Activated naive CD4-positive, alpha-beta T cell (primary cell): ENCODE measurements at places on chromosomes 7 and 10.
A peak's percentile ranks its signal among the peaks of the same experiment; 100 is the strongest.

DNA sequence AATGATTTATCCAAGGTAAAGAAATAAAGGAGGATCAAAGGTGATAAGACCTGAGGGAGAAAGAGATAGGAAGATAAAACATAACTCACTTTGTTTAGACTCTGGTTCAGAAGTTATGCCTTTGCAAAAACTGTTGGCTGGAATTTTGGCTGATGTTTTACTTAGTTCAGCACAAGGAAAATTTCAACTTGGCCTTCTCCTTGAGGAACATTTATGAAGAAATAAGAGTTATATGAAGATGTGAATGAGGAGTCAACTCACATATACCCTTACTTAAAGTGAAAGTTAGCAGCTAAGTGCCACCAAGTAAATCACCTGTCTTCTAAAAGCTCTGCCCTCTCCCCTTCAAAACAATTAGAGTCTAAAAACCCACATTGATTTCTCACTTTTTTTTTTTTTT, 39.7 kb upstream of the COL1A2 start:
- no peak for DNase-seq

DNA sequence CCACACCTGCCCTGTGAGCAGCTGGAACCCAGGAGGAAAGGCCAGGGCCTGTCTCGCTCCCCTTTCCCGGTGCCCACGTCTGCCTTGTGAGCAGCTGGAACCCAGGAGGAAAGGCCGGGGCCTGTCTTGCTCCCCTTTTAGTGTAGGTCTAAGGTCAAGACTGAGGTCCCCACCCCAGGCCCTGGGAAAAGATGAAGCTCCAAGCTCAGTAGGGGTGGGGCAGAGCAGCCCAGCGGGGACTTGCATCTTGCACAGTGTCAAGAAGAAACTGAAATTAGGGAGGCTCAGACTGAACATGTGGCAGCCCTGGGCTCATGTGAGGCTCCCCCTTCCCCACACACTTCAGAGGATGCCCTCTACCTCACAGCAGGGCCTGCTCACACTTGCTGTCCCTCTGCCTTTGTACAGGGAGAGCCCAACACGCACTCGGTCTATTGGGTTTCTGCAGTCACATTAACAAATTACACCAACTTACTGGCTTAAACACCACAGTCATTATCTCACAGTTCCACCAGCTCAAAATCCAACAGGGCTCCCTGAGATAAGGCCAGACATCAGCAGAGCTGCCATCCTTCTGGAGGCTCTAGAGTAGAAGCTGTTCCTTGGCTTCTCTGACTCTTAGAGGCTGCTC, 12.4 kb downstream of the POLL start:
- DNase-seq = no peak

GRCh38 chr10:24622781-24623301, 100.8 kb downstream of the ARHGAP21 start:
- no peak for DNase-seq

- no peak for DNase-seq
These were observed 151.0 kb upstream of the FRMD4A start for GRCh38 chr10:14481752-14482151.

DNA sequence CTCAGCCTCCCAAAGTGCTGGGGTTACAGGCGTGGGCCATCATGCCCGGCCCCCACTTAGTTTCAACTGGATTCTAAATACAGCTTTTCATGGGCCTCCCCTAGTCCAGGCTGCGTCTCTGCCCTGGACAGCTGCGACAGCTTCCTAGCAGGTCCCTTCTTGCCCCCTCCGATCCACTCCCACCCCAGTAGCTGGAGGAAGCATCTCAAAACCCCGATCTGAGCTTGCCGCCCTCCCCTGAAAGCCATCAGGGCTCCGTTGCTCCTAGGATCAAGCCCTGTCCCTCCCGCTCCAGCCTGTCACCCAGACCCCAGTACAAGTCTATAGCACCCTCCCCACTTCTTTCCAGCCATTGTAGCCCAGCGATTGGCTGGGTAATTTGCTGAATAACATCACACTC, 64.5 kb downstream of the VWA2 start:
- DNase-seq = no peak

DNA sequence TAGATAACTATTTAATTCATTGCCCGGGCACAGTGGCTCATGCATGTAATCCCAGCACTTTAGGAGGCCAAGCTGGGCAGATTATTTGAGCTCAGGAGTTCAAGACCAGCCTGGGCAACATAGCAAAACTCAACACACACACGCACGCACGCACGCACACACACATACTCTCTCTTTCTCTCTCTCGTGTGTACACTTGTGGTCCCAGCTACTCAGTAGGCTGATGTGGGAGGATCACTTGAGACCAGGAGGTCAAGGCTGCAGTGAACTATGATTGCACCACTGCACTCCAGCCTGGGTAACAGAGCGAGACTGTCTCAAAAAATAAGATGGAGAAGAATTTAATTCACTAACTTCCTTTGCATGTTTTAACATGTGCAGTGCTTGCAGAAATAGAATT, 38.1 kb downstream of the PTPN12 start:
- DNase-seq = no peak

GRCh38 chr10:7409045-7409731, 1.6 kb downstream of the SFMBT2 start:
- peak; percentile 16 for DNase-seq

GRCh38 chr7:144786079-144786478, 49.8 kb downstream of the TPK1 start:
- no peak for DNase-seq

DNA sequence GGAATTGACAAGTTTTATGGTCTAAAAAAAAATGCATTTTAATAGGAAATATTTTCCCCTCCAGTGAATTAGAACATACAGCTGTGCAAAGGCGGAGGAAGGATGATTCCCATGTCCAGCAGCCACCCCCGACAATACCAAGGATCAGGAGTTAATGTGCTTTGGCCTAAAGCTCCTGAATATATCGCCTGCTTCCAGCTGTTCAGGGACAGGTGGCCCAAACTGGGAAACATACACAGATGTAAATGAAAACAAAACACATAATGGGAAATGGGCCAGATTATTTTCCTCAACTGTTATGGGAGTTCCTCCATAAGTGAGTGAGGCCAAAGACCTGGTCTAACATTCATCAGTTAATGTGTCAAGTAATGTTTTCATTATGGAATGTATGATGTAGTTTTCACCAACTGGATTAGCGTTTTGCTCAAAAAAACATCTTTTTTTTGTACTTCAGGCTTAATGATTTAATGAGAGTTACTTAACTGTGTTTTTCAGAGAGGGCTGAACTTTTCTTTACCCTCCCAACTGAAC, 55.1 kb upstream of the LAMB1 start:
- DNase-seq = no peak
